ENCODE measurements at places on chromosomes 2 and 18.

DNA sequence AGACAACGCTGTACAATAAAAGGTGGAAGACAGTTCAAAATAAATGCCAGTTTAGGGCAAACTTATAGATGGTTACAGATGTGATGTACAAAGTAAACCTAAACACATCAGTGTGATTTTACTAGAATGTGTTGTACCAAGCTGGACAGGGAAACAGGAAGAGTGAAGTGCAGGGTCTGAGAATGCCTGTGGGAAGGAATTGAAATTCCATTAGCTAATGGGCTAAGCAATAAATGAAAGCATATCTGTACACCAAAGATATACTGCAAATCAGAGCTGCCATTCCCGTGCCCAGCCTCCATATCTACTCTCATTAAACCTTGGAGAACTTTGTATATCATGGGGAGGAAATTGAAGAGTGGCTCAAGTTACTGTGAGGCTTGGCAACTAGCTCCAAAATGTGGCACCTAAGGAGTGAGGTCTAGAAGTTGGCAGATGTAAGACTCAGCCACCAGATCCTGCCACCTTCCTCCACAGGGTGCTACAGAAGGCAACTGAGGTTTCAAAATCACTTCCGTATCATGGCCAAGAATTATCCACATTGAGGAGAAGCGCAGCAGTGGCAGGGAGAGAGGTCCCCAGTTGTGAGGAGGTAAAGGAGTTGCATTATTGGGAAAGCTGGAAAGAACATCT, 277.8 kb downstream of the TCF4 start:
- DNase-seq: no peak

GRCh38 chr2:62038975-62039771, 133.7 kb downstream of the COMMD1 start:
- no peak for DNase-seq

GRCh38 chr2:175366815-175367214, 185.3 kb upstream of the ATP5MC3 start:
- peak; percentile 47 for DNase-seq

GRCh38 chr18:58454406-58455061, 174.4 kb downstream of the ALPK2 start:
- no peak for DNase-seq

DNA sequence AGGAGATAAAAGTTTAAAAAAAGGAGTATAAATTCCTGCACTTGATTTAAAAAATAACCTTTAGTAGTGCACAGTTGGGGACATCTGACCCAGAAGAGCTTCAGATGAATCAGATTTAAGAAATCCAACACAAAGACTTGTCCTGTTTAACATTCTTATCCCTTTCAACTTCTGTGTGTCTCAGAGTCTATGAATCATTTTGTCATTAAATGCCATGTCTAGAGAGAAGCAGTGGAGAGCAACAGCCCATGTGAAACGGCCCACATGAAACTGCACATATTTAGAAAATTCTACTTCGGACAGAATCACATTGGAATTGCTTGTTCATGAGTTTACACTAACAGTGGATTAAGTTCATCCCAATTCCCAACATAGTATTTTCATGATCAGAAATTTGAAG, 278.6 kb downstream of the SLC8A1 start:
- no peak for DNase-seq

- peak; percentile 37 for DNase-seq
Measured at GRCh38 chr2:55051026-55051866, 995 bp upstream of the RTN4 start.

DNA sequence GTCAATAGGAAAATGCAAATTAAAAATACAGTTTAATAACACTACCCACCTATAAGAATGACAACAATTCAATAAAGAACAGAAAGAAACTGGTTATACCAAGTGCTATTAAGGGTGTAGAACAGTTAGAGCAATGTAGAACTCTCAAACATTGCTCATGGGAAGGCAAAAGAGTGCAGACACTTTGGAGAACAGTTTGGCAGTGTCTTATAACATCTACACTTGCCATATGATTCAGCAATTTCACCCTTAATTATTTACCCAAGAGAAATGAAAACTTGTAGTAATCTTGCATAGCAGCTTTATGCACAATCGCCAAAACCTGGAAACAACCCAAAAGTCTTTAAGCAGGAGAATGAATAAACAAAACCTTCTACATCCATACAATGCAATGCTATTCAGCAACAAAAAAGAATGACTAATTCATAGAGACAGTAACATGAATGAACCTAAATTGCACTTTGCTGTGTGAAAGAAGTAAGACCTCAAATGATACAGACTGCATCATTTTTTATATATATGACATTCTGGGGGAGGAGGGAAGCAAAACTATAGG, 455.2 kb downstream of the THSD7B start:
- no peak for DNase-seq

GRCh38 chr18:26477828-26478466, 70.4 kb downstream of the KCTD1 start:
- DNase-seq: no peak

DNA sequence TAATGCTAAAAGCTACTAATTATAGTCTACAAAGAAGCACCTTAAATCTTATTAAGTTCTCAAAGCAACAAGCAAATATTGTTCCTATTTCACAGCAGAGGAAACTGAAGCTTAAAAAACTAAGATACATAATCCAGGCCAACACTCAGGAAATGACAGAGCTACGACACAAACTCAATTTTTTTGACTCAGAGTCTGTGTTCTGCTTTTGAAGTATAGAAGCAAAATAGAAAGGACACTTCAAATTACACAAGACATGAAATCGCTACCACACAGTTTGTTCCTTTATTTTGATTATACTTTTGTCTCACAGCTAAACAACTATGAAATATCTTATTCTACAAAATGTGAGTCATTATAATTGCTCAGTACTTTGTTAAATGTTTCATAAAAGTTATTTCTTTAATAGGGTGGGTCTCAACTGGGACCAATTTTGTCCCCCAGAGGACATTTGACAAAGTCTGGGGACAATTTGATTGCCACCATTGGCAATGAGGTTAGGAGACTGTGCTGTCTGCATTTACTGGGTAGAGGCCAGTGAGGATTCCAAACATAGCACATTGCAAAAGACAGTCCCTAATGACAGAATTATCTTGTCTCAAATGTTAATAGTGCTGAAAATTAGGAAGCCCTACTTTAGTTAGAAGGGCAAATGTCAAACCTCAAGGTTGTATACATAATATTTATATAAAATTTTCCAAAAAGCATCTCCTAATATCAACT, 101.5 kb upstream of the GRB14 start:
- DNase-seq: no peak
